Brain (organoid and tissue), 16 donors: ENCODE measurements at places on chromosomes 4 and X. TPM values are rescaled to one million over a fixed set of nuclear protein-coding genes. Genes with fewer than 3 reads are reported as not detected.
A peak's percentile ranks its signal among the peaks of the same experiment; 100 is the strongest.

DNA sequence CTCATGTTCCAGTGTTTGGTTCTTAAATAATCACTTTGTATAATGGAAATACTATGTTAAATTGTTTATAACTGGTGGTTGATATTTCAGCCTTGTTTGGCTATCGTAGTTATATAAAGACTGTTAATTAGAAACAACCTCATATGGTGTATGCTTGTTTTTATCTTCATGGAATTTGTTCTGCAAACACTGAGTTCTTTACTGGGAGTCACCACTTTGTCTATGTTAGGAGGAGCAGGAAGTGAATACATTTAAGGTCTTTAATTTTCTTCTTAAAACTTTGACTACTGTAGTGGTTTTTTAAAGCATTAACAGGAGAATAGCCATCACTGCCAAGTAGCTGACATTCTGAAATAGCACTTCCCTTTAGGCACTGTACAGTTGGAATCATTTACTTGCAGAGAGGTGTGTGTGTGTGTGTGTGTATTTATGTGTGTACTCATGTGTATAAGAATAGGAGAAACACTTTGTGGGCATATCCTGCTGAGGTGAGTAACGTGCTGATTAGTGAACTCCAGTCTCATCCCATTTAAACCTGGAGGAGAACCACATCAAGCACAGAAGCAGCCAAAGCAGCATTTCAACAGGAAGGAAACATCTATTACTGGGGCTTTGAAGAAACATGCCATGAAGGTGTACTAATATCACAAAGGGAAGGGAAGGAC lies 37.8 kb downstream of the TET2 start:
- no peak for DNase-seq

FHL1 gene
- 110 TPM for polyA plus RNA-seq

PAGE2 gene
- not detected for polyA plus RNA-seq

- peak; percentile 47 for DNase-seq
Observed at GRCh38 chr4:1776521-1777161, 16.5 kb upstream of the FGFR3 start.

COX7B gene
- polyA plus RNA-seq = 329 TPM

DNA sequence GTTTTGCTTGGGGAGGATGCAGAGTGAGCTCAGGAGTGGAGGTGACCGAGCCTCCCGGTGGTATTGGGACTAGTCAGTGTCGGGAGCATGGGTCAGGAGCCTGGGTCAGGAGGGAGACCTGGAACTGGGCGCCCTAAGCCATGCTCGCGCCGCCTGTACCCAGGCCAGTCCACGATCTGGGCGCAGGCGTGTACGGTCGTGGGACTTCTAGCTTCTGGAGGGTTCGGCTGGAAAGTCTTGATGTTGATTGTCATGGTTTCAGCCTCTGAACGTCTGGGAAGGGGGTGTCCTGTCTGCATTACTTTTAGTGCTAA lies 244 bp downstream of the EIF2S3 start:
- no peak for DNase-seq

DNA sequence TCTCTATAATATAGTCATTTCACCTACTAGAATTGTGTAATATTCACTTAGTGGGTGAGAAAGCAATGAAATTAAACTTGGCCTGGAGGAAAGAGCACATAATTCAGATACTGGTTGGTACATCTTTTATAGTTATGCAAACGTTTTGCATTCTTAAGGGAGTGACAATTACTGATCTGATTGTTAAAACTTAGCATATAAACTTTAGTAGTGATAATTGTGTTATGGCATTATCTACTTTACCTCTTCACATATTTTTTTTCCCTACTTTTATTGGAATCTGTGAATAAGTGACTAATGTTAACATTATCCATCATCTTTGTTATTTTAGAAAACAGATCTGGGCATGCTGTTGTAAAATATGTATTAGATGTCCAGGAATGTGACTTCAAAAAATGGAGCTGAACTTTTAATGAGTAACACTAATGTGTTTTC lies 217.4 kb upstream of the GIMD1 start:
- no peak for DNase-seq

NUP62CL gene
- 1.1 TPM for polyA plus RNA-seq

PTCHD1 gene
- polyA plus RNA-seq = 0.48 TPM

DNA sequence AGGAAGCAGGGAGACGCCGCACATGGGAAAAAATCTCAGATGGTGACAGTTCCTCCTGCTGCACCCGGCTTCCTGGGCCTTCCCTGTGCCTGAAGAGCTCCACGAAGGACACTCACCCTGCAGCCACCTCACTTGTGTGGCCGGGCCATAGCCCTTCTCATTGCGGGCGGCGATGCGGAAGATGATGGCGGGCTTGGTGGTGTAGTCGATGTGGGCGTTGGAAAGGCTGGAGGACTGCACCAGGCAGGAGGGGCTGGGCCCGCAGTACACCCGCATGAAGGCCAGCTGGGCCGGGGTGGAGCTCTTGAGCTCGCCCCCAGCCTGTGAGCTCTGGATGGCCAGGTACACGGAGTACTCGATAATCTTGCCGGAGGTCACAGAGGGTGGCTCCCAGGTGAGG lies 5.7 kb upstream of the RENBP start:
- no peak for DNase-seq

- no peak for DNase-seq
Observed at GRCh38 chr4:174665799-174666198, 143.5 kb upstream of the HPGD start.

GRCh38 chr4:3119464-3119863 lies 45.0 kb downstream of the HTT start:
- no peak for DNase-seq

ARX gene
- polyA plus RNA-seq = 1.6 TPM

DNA sequence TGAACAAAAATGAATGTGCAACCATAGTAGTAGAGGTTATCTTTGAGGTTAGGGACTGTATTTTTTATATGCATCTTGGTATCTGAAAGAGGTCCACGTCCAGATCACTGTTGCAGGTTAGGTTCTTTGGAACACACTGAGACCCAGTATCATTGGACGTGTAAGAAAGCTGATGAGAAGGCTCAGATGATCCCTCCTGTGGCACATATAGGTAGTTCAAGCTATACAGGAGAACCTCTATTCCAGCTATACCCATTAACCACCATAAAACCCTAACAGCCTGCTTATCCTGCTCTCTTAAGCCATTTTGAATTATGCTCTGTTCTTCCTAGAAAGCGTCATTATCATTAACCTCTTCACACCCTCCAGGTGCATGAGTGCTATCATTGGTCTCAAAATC lies 930.7 kb upstream of the HS3ST1 start:
- no peak for DNase-seq

MAGEE2 gene
- 0.56 TPM for polyA plus RNA-seq

DNA sequence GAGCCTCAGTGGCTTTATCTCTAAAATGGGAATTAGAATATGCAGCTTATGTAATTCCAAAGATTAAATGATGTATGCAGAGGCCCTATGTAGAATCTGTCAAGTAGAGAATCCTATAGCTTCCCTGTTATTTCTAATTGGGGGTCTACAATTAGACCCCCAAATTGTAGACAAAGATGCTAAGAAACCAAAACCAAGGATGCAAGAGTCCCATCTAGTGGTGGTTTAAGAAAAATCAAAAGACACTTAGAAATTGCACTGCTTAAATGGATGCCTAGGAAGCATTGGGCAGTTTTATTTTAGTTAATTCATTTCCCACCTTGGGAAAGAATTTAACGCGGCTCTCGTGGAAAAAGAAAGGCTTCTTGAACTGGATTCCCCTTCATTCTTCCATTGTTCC lies 115.2 kb downstream of the GABRA2 start:
- peak; percentile 38 for DNase-seq

- DNase-seq = no peak
Observed at GRCh38 chr4:39470402-39470801, 11.5 kb downstream of the LIAS start.

DNA sequence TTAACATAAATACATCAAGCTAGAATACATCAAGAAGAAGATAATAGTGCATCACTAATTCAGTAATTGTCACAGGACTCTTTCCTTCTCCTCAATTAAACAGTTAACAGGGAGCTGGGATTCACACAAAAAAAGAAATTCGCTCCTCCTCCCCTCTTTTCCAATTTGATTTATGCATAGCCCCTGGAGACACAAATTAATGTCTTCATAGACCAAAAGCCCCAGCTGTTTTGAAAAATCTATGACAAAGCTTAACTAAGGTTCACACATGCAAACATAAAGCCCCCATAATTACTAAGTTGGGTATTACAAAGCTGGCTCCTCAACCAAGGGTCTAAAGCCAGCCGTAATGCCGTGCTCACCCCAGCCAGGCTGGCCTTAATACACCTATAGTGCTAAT lies 61.2 kb downstream of the ENOX2 start:
- DNase-seq = peak; percentile 1

DNA sequence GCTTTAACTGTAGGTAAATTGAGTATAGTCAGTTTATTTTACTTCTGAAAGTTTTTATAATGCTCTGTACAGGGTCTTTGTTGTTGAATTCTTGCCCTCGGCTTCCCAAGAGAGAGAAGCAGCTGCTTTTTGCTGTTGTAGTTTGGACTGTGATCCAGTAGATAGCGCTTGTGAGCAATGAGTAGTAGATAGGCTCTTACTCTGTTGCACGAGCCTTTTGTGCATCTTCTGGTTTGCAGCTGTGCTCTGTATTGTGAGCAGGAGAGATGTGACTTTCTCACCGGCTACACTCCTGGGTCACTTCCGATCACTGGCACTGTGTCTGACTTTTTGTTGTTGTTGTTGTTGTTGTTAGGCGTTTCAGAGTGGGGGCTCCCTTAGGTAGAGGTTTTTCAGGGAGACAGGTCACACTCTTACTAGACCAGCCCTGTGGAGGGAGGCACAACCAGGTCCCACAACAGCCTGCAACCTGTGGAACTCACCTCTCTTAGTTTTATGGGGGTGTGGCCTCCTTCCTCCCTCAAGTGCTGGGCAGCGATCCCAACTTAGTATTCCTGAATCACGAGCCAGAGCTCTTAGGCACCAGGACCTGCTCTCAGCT lies 822.1 kb upstream of the GALNTL6 start:
- peak; percentile 7 for DNase-seq

- DNase-seq = no peak
Observed at GRCh38 chrX:24253469-24253868, 60.4 kb downstream of the SUPT20HL2 start.

DNA sequence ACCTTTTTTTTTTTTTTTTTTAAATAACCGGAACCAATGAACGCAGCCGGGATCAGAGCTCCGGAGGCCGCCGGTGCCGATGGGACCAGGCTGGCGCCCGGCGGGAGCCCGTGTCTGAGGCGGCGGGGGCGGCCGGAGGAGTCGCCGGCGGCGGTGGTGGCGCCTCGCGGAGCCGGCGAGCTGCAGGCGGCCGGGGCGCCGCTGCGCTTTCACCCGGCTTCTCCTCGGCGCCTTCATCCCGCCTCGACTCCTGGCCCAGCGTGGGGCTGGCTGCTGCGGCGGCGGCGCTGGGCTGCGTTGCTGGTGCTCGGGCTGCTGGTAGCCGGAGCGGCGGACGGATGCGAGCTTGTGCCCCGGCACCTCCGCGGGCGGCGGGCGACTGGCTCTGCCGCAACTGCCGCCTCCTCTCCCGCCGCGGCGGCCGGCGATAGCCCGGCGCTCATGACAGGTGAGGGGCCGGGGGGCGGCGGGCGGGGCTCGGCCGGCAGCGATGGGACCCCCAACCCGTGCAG lies 337 bp downstream of the STIM2 start:
- no peak for DNase-seq

DNA sequence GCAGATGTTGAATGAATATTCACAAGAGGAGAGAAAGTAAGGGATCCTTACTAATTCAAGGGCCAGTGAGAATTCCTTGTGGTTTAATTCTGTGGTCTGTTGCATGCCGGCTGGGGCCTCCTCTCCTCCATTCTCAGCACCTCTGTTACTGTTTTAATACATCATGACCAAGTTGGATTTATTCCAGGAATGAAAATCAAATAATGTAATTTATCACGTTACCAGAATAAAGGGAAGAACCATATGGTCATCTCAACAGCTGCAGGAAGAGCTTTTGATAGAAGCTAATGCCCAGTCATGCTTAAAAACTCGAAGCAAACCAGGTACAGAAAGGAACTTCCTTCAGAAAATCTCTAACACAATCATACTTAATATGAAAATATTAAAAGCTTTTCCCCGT lies 54.1 kb downstream of the GRK4 start:
- no peak for DNase-seq

FAM241A gene
- polyA plus RNA-seq = 0.42 TPM

- DNase-seq = no peak
Observed at GRCh38 chr4:926538-926937, 5.6 kb downstream of the GAK start.

REELD1 gene
- polyA plus RNA-seq = not detected
